Stimulated activated CD8-positive, alpha-beta memory T cell treated with anti-CD3 and anti-CD28 coated beads, Interleukin-2, amount 100 ng/mL, for 48 hours (primary cell): ENCODE measurements at places on chromosomes 3 and 15.

DNA sequence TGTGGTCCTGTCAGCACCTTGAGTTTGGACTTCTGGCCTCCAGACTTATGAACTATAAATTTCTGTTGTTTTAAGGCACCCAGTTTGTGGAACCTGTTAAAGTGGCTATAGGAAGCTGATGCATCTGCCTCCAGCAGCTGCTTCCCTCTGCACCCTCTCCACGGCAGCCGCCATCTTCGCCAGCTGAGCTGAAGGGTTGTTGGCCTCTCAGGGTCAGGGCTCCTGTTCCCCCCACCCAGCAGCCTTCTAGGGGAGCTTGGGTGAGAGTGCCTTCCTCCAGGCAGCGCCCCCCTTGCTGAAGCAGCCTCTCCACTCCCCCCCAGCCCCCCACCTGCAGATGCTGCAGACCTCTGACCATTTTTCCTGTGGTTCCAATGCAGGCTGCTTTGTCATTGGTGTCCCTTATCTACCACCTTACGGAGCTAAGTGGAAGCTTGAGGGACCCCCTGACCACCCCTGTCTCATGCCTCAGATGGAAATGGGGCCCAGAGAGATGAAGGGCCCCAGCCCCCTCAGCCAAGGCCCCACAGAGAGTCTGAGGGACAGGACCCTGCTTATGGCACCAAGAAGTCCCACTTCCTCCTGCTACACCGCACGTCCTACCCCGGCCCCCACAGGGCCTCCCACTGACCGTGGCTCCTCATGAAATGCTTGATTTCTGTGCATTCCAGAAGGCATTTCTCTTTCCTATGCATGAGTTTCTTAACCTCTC, 61.4 kb upstream of the TLE3 start:
- DNase-seq, result no peak

- no peak for DNase-seq
Observed at GRCh38 chr3:187989575-187990153, 164.3 kb upstream of the LPP start.

DNA sequence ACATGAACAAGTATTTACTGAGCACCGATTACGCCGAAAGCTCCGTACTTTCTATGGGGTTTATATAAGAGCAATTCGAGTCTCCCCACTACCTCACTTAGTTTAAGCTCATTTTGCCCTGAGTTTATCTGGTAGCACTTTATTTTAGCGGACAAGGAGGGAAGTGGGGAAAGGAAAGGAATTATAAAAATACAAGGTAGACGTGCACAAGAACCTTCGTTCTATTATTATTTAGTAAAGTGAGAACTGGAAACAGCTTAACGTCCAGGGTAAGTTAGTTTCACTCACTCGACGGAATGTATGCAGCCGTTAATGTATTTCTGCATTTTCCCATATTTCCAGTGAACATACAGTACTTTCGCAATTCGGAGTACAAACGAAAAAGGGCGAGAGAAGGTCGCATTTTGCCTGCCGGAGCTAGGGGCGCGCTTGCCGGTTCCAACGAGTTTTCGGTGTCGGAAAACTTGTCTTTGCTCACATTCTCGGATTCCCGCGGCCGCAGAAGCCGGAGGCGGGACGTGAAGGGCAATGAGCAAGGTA, 1.2 kb upstream of the STT3B start:
- DNase-seq, result no peak

DNA sequence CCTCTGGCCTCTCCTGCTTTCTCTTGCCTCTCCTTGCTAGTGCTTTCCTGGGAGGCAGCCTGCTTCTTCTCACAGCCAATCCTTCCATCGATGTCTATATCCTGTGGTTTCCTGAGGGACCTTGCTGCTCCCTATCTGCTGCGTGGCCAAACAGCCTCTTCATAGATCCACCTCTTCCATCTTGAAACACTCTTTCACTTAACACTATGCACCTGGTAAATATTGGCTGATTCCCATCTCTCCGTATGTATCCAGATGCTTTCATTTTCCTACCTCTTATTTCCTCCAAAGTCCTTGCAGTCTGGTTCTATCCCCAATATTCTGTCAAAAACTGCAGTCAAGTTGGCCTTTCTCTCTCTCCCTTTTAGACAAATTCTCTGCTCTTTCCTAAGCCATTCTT, 205.2 kb upstream of the CFAP20DC start:
- no peak for DNase-seq

DNA sequence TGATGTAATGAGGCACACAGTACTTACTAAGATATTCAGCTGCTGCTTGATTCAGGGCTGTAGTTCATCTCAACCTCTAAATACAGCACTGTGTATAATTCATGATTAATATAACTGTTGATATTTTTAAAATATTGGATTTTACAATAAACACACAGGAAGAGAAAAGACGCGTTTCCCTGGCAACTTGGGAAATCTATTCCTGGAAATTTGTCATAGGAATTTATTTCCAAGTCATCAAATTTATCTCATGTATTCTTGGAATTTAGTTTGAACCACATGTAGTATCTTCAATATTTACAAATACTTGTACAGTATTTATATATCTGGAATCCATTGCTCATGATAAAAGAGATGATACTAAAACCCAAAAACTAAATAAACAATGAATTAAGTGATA, 30.6 kb downstream of the EPHA3 start:
- DNase-seq, result no peak

DNA sequence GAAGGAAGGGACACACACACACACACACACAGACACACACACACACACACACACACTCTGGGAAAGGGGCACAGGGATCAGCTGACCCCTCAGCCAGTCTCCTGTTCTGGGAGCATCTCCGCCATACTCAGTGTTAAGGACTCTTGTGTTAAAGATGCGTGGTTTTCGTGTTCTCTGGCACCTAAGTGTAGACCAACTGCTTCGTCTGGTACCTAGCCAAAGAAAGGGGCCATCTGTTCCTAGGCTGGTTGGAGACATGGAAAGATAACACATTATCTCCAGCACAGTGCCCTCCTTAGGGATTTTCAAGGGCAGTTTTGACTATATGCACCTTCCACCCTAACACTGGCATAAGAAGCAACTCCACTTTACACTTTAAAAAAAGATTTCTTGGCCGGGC, 65.1 kb downstream of the EPHB1 start:
- DNase-seq, result no peak

DNA sequence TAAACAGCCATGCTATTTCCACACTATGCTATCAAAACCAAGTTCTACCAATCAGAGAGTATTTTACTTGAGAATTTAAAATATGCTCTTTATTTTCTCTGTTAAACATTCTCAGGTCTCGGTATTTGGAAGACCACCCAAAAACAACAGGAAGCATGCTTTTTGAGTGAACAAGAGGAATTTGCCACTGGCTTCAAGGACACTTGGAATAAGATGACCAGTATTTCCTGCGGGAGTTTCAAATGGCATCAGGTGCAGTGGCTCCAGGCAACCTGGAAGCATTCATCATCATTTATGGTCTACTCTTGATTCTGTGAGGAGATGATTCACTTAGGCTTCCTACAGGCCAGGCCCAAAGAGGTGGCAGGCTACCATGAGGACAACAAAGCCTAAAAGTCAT, 305.7 kb upstream of the ATP11B start:
- DNase-seq, result no peak

DNA sequence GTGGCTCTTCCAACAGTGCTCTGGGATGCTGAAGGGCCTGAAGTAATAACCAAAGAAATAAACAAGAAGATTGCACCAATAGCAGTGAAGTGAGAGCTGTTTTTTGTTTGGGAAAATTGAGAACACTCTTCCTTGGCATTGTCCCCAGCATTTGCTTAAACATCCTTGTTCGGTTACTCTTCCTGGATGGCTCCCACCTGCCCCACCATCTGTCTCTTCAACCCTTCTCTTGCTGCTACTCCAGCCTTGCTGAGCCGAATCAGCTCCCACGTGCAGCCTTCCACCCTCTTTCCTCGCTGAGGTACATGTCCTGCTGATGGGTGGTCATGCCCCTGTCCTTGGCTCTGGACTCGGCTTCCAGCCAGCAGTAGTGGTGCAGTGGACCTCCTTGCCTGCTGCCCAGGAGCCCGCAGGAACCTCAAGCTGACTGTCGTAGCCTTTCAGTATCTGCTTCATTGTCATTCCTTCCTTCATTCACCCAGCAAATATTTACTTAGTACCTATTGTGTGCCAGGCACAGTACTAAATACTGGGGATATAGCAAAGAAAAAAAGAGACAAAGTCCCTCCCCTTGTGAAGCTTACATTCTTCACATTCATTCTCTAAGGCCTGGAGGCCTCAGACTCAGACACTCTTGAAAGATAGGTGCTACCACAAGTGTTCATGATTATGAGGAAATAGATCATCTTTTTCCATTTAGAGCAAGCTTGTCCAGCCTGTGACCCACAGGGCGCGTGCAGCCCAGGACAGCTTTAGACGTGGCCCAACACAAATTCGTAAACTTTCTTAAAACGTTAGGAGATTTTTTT, 17.1 kb upstream of the VILL start:
- no peak for DNase-seq

DNA sequence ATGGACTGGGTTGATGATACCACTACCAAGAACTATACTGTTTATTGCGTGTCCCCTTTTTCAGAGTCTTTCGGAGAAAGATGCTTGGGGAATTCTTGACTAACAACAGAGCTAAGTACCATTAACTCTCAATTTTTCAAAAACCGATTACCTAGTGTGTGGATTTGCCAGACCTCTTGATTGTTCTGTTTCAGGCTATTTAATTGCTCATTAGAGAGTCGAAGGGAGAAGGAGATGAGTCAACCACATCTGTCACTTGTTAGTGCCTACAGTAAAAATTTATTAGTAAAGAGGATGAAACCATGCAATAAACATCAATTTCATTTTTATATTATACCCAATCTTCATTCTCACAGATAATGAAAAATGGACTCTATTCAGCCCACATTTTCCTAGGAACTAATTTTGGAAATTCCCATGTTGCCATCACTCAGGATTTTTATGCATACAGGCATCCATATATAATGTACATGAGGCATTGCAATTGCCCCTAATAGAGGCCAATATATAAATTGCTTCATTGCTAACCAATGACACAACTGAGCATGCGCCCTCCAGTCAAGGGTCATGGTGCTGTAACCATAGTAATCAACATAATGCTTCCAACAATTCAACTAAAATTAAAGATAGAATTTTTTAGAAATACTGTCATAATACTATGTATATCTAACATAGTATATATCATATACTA, 541.7 kb downstream of the TBL1XR1 start:
- DNase-seq, result no peak

- no peak for DNase-seq
Observed at GRCh38 chr3:177563243-177563780, 366.0 kb upstream of the TBL1XR1 start.

GRCh38 chr15:89023311-89023961, 64.8 kb upstream of the ABHD2 start:
- DNase-seq, result no peak

DNA sequence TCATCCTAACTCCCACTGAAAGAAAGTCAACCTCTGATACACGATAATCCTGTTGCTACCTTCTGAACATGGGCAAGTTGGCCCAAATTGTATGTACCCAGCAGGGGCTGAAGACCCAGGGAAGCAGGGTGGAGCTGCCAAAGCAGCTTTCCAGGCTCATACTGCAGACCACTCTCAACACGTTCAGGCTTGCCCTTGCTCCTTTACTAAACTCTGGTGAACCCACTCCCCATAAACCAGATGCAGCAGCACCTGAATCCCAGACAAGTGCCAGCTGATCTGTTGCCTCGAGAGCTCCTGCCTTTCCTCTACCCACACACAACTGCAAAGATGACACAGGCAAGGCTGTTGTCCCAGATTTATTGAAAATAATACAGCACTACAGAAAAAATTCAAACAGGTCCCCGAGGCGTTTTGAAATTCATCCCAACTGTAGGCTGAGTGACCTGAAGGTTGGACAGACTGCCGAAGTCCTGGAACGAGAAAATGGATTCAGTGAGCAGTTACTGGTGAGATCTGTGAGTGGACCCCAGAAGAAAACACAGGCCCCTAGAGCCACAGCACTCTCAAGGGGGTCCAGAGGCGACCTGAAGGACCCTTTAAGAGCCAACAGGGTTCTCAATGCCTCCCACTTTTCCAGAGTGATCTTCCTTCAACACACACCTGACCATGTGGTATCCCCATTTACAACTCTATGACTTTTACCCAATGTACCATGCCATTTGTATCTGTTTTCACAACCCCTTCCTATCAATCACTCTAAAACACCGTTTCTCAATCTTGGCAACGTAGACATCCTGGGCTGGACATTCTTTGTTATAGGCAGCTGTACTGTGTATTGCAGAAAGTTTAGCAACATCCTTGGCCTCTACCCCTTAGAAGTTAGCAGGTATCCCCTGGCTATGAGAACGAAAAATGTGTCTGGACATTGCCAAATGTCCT, 3.6 kb downstream of the RPS17 start:
- DNase-seq, result no peak

DNA sequence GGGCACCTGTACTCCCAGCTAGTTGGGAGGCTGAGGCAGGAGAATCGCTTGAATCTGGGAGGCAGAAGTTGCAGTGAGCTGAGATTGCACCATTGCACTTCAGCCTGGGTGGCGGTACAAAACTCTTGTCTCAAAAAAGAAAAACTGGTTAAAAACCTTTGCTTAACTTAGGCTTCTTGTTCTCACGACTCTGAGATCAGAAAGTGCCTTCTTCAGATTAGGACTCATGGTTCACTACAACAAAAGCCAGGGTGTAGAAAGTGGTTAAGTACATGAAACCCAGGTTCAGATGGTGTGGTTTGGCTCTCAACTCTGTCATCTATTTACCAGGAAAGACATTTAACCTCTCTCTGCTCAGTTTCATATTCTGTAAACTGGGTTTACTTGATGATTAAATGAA, 168.4 kb downstream of the TUSC7 start:
- no peak for DNase-seq

- no peak for DNase-seq
Observed at GRCh38 chr3:179991104-179991503, 45.6 kb downstream of the PEX5L start.

- no peak for DNase-seq
Observed at GRCh38 chr3:170713653-170714052, 127.8 kb upstream of the SLC7A14 start.

GRCh38 chr15:73081321-73081958, 29.2 kb downstream of the NEO1 start:
- no peak for DNase-seq

- no peak for DNase-seq
Observed at GRCh38 chr3:178156301-178156700, 379.9 kb upstream of the KCNMB2 start.

DNA sequence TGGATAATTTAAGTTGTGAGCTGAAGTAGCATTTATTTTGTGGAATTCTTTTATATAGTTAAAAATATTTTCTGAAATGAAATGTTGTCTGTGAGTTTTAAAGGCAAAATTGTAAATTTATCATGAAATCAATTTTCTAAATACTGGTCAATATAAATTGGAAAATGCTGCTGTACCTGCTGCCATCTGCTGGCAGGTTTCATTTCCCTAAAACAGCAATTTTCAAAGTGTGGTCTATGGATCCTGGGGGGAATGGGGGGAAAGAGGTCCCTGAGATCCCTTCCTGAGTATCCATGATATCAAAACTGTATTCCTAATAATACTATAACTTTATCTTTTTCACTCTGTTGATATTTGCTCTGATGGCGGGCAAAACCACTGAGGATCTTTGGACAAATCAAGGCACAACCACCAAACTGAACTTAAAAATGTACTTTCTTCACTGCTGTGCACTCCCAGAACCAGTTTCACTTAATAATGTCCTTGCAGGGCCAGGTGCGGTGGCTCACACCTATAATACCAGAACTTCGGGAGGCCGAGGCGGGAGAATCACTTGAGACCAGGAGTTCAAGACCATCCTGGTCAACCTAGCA, 17.2 kb upstream of the CCR4 start:
- no peak for DNase-seq

GRCh38 chr3:177833332-177833731, 636.0 kb upstream of the TBL1XR1 start:
- DNase-seq, result no peak
